ENCODE measurements at places on chromosomes 5 and 9.

GRCh38 chr5:122400938-122401337 is 88.9 kb downstream of the SNCAIP start:
- DNase-seq: no peak

DNA sequence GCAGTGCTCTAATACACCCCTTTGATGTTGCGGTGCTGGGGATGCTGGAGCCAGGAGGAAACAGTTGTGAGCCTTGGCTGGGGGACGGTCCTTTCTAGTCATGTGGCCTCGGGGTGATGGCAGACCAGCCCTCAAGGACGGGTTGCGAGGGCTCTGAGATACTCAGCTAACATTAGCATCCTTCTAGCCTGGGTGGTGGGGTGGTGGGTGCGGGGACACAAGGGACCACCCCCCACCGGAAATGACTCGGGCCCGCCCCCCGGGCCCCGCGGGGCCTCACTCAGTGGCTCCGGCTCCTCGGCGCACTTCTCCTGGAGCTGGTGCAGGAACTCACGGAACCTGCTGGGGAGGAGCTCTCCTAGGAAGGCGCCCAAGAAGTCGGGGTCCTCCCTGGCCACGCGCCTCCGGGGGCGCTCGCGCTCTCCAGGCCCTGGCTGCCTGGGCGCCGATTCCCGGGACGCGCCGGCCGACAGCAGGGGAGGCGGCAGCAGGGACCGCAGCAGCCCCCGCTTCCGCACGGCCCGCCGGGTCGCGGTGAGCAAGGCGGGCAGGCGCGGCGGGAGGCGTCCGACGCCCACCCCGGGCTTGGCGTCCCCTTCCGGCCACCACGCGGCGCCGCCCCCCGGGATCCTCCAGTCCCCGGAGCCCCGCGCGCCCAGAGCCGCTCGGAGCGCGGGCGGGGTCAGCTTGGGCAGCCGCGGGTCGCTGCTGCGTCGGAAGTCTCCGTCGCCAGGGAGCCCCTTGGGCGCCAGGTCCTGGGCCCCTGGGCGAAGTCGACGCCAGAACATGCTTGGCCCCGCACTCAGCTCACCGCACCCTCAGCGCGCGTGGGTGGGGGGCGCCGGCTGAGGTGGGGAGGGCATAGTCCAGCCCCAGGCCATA is 873 bp downstream of the C9orf50 start:
- DNase-seq: no peak

DNA sequence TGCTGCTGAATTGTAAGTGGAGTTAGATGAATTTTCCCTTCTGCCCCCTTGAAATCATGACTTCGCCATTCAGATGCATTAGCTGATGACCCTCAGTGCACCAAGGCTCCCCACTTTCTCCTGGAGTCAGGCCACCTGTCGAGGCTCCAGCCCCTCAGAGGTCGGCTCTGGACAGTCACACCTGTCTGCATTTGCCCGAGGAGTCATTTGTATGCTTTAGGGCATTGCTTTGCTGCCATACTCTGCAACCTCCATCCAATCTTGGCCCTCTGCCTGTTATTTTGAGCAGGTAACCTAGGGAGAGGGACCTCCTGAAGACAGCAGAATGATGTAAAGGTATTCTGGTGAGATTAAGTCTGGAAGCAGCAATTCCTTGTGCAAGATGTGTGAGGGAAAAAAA is 144.8 kb downstream of the MACROH2A1 start:
- no peak for DNase-seq

- no peak for DNase-seq
Measured at GRCh38 chr9:83065233-83065632, 2.3 kb upstream of the RASEF start.

DNA sequence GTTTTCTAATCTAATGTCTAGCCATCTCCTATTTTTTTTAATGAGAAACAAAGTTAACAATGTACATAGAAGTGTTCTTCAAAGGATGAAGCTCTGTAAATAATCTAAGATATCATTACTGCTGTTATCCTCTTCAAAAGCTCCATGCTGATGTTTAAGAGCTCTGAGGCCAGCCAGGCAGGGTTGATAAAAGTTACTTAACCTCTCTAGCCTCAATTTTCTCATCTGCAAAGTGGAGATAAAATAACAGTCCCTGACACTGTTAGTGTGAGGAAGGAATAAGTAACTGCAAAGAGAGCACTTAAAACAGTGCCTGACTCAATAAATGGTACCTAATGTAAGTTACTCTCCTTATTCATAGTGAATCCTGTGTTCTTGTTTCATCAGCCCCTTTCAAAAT is 60.1 kb downstream of the LHFPL2 start:
- DNase-seq: no peak

DNA sequence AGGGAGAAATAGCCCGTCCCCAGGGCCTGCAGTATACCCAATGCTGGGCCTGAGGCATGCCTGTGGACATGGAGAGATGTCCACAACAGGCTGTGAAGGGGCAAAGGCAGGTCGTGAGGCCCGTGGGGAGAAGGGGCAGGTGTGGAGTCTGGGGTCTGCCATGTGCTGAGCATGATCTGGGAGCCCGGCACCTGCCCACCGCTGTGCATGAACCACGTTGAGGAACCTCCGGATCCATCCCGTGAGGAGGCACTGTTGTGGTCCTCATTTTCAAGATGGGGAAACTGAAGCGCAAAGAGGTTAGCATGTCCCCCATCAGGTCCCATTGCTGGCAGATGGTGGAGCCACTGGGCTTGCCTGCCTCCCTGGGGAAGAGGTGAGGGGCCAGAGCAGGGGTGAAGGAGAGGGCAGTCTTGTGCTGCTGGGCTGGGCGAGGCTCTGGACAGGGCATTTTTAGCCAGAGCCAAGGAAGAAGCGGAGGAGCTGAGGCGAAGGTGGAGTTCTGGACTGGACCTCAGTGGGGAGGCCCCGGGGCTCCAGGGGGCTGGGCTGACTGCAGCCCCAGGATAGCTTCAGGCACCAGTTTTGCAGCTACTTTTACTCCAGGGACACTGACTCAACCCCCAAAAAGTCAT is 46.5 kb downstream of the LRSAM1 start:
- no peak for DNase-seq

DNA sequence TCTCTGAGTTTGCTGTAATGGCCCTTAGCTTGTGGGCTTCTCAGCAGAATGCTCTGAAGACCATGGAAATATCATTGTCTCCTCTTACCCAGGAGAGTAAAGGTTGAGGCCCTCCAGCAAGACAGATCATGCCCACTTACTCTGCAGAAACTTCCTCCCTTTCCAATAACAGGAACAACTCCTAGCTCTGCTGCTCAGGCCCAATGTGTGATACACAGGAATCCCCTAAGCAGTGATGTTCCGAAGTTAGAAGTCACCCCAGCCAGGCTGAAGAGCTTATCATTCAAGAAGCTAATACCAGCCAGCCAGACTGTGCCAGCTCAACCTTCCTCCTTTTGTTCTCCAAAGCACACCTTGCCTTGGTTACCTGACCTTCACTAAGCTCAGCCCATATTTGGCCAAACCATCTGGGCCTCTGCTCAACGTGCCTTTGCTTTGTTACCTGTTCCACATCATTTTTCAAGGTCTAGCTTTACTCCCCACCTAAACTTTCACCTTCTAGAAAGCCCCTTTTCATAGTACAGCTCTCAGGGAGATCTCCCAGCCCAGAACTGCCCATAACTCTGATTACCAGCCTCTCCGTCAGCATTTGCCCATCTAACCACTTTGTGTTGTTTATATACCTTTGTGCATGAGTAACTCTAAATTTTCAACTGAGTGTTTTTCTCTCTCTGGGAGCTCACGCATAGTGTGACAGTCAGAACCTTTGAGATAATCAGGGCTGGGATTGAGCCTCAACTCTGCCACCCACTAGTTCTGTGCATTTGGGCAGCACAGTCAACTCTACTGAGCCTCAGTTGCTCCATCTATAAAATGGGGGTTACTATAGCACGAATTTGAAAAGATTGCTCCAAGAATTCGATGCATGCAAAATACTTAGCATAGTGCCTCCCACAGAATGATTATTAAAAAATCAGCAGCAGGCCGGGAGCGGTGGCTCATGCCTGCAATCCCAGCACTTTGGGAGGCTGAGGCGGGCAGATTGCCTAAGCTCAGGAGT is 107.6 kb upstream of the CPEB4 start:
- DNase-seq: no peak

DNA sequence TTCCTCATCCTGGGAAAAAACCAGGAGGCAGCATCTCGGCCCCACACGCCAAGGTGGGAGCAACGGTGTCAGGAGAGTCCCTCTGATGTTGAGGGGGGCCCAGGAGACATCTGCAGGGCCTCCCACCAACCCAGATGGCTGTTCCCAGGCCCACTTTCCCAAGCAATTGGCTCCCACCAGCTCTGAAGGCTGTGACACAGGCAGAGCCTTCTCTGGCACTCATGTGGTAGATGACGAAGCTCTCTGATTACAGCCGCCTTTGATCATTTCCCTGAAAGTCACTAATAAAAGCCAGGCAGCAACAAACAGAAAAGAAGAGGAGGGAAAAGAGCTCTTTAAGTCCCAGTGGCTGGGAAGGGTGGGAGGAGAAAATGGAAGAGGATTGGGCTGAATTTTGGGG is 226.5 kb downstream of the CDK5RAP2 start:
- no peak for DNase-seq

DNA sequence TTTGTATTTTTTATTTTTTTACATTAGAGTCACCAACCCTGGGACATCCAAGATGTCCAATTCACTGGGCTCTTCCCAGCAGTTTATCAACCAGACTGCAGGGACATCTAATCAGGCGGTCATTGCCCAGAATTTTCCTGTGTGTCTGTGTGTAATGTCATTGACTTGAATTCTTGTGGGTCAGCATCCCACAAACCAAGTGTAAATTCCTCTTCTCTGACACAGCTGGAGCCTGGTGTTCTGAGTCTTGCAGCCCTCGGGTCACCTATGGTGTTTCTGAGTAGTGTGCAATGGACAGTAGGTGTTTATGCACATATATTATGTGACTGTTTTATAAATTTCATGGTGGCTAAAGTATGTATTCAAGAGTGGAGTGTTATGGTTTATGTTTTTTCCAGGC is 815.7 kb downstream of the SEMA5A start:
- DNase-seq: no peak

- DNase-seq: no peak
Measured at GRCh38 chr9:96852676-96853075, 1.6 kb downstream of the ZNF782 start.

- no peak for DNase-seq
Measured at GRCh38 chr9:83281306-83282255, 218.6 kb upstream of the RASEF start.

GRCh38 chr5:148751025-148751424 is 75.4 kb upstream of the ADRB2 start:
- DNase-seq: no peak

DNA sequence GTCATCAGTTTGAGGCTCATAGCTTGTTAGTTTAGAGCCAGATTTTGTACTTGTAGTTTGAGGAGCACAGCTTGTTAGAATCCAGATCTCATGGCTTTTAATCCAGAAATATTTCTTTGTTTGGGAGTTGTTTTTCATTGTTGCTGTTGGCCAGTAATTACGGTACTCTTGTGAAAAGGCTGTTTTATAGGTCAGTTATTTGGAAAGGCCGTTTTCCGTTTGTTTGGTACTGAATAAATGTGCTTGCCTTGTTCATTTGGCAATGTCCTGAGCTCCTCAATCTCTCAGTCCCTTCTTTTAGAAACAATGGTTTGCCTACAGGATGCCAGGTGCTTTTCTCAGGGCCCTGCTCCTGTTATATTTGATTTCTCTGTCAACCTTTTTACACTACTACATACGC is 4.5 kb upstream of the MOB3B start:
- no peak for DNase-seq

DNA sequence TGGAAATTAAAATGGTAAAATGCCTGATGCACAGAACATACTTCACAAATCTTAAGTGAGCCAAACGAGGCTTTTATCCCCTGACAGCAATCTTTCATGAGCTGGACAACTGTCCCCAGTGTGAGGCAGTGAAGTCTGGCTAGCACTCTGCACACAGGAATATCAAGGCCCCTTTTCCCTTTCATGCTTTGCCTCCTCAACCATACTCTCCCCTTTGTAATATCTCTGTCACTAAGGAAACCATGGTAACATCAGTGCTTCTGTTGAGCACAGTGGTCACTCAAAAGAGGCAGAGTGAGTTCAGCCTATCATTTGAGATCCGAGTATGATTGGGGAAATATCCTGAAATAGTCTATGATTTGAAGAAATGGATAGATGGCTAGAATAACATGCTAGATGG is 318.3 kb downstream of the ENC1 start:
- no peak for DNase-seq

DNA sequence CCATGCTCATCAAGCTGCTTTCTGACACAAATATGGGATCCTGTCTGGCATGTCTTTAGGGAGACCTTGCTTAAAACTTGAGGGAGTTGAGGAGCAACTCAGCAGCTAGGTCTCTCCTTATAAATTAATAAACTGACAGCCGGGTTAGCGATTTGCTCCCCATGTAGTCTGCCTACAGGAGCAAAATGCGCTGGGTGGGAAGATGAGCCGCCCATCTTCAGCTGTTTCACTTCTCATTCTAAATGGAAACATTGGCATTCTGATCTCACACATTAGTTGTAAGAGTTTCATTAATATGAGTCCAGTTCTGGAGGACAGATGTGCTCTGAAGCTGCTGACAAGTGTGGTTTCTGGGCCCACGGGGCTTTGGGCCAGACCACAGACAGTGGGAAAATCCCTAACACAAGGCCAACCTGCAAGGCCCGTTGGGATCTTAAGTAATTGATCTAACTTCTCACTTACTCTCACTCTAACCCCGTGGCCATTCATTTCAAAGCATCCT is 197.0 kb downstream of the MCTP1 start:
- no peak for DNase-seq

- no peak for DNase-seq
Measured at GRCh38 chr9:19146441-19147024, 19.2 kb upstream of the PLIN2 start.

DNA sequence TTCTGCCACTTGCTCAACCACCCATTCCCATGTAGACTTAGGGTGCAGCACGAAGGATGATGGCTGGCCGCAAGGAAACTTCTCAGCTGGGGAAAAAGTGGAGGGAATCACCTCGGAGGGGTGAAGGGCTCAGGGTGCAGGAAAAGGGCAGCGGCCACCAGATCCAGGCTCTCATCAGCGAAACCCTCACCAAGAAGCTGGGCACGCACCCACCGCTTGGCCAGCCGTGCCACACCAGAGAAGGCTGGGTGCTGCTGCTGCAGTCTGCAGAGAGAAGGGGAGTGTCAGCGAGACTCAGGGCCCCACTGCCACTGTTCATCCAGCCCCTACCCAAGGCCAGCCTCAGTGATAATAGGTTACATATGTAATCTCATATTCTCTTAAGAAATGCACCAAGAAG is 8.6 kb downstream of the NOL6 start:
- DNase-seq: no peak

GRCh38 chr5:170220191-170220590 is 12.6 kb upstream of the C5orf58 start:
- no peak for DNase-seq

- no peak for DNase-seq
Measured at GRCh38 chr9:97793067-97793466, 60.0 kb upstream of the FOXE1 start.

Data from activated CD4-positive, alpha-beta T cell treated with anti-CD3 and anti-CD28 coated beads, Interleukin-2, Interleukin-4, amounts not matched to agents 100 ng/mL and 50 ng/mL, durations not matched to agents 16 hours and 8 hours (primary cell).